Stimulated activated CD4-positive, alpha-beta T cell treated with anti-CD3 and anti-CD28 coated beads, Interleukin-1b, Interleukin-23, amount 100 ng/mL, for 1 hour (primary cell): ENCODE measurements at places on chromosomes 13 and 19.

DNA sequence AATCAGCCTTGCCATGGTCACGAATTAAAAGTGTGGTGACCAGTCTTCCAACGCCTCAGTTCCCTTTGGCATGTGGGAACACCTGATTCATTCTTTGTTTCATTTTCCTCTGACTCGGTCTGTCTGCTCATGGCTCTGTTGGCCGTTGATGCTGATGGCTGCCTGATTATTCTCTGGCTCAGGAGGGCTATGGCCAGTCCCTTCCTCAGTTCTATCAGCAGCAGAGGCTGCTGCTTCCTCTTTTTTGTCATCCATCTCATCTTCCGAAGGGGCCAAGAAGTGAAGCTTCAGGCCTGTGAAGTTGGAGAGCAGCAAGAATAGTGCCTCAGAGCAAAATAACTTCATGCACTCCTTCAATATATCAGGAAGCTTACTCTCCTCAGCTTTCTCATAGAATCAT, 9.5 kb upstream of the MLNR start:
- DNase-seq = no peak

DNA sequence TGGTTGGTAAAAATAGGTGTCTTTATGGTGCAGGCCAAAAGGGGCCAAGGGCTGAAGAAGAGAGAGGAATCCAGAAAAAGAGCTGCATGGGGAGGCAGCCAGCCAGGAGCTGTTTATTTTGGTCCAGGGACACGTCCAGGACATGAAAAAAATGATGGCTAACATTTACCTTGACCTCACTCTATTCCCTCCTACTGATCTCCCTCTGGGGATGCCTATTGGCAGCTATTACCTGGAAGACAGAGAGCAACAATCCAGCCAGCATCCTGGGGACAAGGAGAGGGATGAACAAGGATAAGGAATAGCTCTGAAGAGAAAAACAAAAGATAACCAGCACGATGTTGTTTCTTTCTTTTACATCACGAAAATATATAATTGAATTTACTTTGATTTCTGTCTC, 1599.6 kb downstream of the SLITRK5 start:
- no peak for DNase-seq

GRCh38 chr19:5914946-5915781, 1.1 kb downstream of the CAPS start:
- no peak for DNase-seq

GRCh38 chr19:31671411-31672035, 322.3 kb upstream of the TSHZ3 start:
- no peak for DNase-seq

DNA sequence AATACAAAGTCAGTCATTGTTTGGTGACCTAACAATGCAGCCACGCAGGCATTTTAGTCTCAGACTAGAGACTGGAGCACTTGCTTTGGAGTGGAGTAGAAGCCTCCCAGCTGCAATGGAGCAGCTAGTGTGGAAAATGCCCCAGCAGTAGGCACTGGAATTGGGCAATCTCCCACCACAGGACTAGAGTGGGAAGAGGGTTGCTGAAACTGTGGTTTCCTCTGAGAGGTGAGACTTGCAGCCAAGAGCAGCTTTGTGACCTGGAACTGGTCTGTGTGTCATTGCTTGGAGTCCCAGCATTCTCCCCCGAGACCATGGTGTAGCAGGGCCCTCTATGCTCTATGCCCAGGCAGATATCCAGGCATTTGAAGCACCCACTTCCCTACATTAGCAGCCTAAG, 556.3 kb downstream of the UQCRFS1 start:
- no peak for DNase-seq
